ENCODE measurements at places on chromosomes 7 and 10.

DNA sequence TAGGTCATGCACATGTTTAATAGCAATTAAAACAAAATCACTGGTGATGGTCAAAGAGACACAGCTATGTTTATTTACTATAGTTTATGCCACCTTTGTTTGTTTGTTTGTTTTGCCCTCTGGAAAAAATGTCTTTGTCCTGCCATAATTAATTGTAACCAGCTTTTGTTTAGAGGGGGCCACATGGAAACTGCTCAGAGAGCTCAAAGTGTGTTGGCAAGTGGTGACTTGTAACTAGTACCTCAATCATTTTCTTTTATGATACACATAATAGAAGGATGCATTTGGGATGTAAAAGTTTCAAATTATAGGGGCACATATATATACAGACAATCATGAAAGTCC, 40.2 kb downstream of the GRK5 start:
- DNase-seq = no peak

DNA sequence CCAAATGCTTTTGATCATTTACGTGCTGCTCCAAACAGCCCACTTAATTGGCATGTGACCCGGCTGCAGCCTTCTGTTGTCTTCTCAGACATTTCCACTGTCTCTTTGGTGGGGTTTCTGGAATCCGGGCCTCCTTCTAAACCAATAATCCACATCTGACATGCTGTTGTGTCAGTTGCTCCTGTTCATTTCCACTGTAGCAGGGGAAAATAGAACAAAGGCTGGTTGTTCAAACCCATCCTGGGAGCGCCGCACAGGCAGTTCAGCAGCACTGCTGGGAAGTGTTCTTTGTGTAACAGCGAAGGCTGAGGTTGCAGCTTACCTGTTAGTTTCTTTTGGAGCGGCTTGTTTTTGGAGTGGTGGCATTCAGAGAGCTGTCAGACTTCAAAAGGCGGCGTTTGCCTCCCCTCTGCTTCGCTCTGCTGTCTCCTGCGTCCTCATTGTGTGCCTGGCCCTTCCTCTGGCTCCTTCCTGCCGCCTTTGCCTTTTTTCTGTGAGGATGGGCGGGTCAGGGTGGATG, 149.4 kb downstream of the SNX10 start:
- DNase-seq = no peak

- DNase-seq = no peak
Measured at GRCh38 chr10:132972149-132972985, 30.0 kb upstream of the CFAP46 start.

GRCh38 chr7:34038816-34039470, 133.6 kb downstream of the BMPER start:
- no peak for DNase-seq

DNA sequence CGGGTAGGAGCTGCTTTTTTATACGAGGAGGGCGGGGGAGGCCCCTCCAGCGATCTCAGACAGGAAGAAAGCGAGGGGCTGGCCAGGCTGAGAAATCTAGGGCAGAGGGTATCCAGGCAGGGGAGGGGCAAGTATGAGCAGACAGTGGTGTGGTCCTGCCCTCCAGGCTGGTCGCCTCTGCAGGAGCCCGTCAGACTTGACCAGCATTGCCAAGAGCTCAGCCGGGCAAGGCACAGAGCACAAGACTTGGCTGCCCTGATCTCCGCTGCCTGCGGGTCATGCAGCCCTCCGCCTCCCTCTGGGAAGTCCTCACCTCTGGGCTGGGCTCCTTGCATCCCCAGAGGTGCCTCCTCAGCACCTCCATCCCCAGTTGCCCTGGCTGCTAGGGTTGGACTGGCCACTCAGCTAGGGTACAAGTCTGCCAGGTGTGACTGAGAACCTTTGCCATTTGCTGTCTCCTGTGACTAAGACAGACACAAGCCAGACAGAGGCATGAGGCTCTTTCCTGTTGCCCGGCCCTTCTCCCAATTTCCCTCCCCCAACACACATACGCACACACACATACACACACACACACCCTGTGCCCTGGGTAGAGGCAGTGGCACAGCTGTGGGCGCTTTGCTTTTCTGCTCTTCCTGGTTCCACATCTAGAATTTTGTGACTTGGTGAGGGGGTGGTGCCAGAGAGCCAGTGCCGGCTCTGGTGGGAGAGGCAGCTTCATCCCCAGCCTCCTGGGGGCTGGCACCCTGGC, 59.1 kb upstream of the PPIF start:
- no peak for DNase-seq

DNA sequence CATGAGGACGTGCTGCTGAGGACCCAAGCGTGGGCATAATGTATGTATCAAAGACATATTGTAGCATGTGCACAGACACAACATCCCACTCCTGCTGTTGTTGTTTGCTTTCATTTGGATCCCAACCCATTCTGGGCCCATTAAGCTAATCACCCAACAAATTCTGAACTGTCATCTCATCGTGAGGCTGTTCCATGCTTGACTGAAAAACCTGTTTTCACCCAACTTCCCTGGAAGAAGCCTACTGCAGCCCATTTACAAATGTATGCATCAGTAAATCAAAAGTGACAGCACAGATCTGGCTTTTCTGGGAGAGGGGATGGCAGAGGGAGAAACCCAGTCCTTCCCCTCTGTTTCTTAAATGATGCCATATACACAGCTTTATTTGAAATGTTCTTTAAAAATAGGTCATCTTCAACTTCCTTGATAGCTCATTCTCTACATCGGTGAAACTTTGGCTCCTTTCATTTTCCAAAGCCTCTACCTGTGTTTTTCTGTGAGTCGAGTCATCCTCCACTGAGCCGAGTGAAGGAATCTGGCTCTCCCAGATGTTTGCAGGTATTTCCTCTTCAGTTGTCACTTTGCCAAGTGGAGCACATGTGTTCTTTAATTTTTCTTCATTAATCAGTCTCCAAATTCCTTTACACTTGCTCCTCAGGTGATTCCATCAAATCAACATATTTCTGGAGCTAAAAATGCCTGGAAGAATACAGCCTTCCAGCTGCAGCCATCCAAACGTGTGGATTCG, 151.8 kb downstream of the CHN2 start:
- DNase-seq = no peak

DNA sequence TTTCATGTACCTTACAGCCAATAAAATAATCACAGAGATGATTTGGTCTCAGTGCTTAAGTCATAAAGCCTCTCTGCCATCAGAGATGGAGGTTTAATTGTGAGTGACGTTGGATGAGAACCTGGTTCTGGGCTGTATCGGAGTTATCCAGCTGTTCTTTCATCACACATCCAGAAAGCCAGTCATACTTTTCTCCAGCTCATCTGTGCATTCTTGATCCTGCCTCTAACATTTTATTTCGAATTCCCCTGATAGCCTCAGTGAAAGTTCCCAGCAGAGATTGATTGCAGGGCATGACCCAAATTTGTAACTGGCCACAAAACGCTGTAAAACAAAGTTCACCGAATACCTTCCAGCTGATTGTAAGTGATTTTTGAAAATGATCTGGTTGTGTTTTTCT, 212.6 kb upstream of the HABP2 start:
- no peak for DNase-seq

- no peak for DNase-seq
Measured at GRCh38 chr7:149642589-149642988, 130.8 kb downstream of the ZNF467 start.

- no peak for DNase-seq
Measured at GRCh38 chr7:154907651-154908620, 95.0 kb downstream of the PAXIP1 start.

- DNase-seq = no peak
Measured at GRCh38 chr7:93014410-93014809, 103.4 kb downstream of the SAMD9 start.

- no peak for DNase-seq
Measured at GRCh38 chr10:123784646-123785045, 107.0 kb downstream of the CPXM2 start.

- DNase-seq = no peak
Measured at GRCh38 chr10:8594711-8595110, 540.2 kb downstream of the GATA3 start.

DNA sequence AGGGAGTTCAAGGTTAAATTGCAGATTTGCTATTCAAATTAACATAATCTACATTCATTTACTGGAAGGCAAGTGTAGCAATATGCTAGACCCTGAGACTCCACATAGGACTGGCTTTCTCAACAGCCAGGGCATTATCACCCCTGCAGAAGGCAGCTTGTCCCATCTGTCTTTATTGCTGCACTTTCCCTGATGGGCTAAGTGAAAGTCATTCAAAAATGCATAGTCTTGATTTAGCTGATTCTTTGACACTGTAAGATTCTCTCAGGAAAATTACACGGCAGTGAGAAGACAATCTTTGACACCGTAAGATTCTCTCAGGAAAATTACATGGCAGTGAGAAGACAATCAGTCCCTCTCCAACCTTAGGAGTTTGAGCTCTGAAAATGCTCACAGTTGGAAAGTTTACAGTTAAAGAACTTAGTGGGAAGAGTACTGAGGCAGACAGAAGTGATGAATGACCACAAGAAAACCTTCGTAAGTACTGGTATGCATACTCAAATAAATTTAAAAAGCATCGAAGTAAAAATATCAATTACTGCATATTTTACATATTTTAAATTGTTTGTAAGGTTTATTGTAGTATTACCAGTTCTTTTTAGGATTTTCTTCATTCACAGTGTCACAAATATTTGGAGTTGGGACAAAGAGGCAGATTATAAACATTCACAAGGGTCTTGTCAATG, 88.9 kb downstream of the RAPGEF5 start:
- DNase-seq = no peak

DNA sequence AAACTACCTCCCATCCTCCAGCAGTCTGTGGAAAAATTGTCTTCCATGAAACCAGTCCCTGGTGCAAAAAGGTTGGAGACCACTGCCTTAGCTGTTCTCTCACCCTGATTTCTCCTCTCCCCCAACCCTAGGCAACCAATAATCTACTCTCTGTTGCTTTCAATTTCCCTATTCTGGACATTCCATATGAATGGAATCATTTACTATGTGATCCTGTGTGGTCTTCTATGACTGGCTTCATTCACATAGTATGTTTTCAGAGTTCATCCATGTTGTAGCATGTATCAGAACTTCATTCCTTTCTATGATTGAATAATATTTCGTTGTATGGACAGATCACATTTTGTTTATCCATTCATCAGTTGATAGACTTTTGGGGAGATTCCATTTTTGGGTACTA, 38.3 kb upstream of the DLG5 start:
- no peak for DNase-seq

GRCh38 chr10:29435809-29436501, 147.1 kb downstream of the LYZL1 start:
- DNase-seq = no peak

- peak; percentile 43 for DNase-seq
Measured at GRCh38 chr10:69087590-69088470, at the start of gene SRGN. SRGN (plus strand) TSS chr10:69088103; CDS start chr10:69088158, 55 bp downstream.

DNA sequence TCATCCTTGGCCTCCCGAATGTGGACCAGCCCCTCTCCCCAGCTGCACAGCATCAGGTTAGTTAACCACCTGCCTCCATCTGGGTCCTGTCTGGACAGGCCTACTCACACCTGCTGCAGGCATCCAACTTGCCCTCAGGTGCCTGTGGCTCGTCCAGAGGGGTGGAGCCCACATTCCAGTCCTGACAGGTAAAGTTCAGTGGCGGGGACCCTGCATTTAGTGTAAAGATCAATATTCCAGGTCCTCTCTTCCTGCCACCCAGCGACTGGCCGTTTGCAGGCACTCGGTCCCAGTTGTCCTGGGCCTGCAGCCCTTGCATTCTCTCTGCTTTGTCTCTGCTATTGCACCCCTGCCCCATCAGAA, 15.0 kb downstream of the HTRA1 start:
- no peak for DNase-seq

- no peak for DNase-seq
Measured at GRCh38 chr7:99898836-99899235, 20.5 kb downstream of the TRIM4 start.

GRCh38 chr10:110103921-110104461, 96.2 kb downstream of the ADD3 start:
- DNase-seq = no peak

- no peak for DNase-seq
Measured at GRCh38 chr7:157523766-157524421, 187.1 kb downstream of the DNAJB6 start.

DNA sequence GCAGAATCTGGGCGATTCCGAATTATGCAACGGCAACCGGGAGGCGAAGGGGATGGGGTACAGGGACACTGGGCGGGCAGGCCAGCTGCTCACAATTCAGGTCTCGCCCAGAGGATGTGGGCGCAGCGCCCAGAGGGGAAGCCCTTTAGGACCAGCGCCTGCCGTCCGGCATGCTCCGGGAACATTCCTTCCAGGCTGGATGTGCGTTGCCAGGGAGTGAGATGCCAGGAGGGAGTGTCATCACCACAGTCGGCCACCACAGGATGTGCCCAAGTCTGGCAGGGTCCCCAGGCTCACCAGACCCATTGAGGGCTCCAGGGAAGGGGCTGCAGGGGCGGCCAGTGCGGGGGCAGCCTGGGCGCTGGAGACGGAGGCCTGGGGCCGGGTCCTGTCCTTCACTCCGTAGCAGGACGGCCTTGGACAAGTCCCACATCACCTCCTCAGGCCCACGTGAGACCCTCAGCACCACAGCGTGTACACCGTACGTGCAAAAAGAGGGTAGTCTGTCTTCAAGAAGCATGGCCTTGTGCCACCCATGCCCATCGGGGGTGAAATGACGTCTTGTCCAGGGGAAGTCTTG, 63.9 kb downstream of the FOXL3 start:
- DNase-seq = no peak

DNA sequence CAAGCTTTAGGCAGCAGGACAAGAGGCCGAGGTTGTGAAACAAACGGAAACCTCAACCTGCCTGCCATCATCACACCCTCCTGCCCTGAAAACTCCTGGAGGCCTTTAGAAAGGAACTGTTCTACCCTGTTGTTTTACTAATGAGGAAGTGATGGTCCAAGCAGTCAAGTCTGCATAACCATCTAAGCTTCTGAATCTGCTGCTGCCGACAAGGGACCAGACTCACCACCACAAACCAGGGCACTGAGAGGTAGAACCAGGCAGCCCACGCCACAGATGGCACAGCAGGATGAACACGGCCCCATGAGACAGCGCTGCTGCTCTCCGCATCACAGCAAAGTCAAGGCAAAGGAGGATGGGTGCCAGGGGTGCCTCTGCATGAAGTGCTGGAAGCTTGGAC, 209.4 kb downstream of the CELF2 start:
- DNase-seq = no peak

- no peak for DNase-seq
Measured at GRCh38 chr7:125149151-125149550, 219.5 kb upstream of the POT1 start.

DNA sequence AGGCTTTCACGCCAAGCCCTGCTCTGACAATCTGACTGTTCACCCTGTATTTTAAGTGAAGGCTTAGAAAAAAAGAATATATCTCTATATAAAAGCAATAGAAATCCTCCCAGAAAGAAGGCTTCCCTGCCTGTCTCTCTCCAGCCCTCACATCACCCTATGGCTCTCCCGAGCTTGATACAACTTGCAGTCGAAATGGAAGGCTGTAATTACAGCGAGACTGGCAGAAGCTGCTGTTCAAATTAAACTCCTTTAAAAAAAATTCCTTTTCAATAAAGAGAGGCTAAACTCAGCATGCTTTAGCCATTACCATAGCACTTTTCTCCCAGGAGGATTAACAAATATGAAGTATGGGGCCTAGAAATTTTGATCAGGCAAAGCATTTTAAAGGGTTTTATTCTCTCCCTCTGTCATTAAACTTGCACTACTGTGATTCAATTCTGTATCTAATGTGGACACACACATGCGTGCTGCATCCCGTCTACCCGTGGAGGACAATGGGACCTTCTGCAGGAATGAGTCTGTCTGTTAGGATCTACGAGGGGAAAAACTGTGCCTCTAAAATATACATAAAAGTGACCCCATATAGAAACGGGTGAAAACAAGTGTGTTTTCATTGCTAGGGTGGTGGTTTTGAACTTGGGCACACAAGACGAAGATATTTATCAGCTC, 223.8 kb downstream of the USP6NL start:
- no peak for DNase-seq

GRCh38 chr10:48606530-48607355, 1.9 kb upstream of the ARHGAP22 start:
- DNase-seq = no peak

Data from esophagus squamous epithelium (tissue), 5 donors.